Naive thymus-derived CD4-positive, alpha-beta T cell (primary cell): ENCODE measurements at places on chromosomes 4 and X. TPM values are rescaled to one million over a fixed set of nuclear protein-coding genes. Genes with fewer than 3 reads are reported as not detected.

DCAF16 gene
- 67.0 TPM for total RNA-seq

FAT1 gene
- total RNA-seq, result not detected

PLAC8 gene
- 204 TPM for total RNA-seq

RHOXF1 gene
- total RNA-seq, result 1.9 TPM

DMRTC1 gene
- 0.27 TPM for total RNA-seq

GAGE12H gene
- not detected for total RNA-seq

GPR50 gene
- total RNA-seq, result not detected in 2 replicates

DNA sequence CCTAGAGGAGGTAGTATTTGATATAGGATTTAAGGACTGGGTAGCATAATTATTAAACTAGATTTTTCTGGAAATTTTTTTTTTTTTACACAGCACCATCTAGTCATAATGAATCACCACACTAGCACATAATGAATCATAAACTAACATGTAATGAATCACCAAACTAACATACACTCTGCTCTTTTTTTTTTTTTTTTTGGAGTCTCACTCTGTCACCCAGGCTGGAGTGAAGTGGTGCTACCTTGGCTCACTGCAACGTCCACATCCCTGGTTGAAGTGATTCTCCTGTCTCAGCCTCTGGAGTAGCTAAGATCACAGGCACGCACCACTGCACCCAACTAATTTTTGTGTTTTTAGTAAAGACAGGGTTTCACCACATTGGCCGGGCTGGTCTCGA, 92.5 kb downstream of the FAM13A start:
- H3K4me1 ChIP-seq, result no peaks in the 10 kb centered on the region
- H3K27me3 ChIP-seq, result no peaks in the 10 kb centered on the region
- DNase-seq, result no peak
- H3K4me3 ChIP-seq, result no peak overlapping the region
- no peaks in the 10 kb centered on the region for H3K36me3 ChIP-seq

DNA sequence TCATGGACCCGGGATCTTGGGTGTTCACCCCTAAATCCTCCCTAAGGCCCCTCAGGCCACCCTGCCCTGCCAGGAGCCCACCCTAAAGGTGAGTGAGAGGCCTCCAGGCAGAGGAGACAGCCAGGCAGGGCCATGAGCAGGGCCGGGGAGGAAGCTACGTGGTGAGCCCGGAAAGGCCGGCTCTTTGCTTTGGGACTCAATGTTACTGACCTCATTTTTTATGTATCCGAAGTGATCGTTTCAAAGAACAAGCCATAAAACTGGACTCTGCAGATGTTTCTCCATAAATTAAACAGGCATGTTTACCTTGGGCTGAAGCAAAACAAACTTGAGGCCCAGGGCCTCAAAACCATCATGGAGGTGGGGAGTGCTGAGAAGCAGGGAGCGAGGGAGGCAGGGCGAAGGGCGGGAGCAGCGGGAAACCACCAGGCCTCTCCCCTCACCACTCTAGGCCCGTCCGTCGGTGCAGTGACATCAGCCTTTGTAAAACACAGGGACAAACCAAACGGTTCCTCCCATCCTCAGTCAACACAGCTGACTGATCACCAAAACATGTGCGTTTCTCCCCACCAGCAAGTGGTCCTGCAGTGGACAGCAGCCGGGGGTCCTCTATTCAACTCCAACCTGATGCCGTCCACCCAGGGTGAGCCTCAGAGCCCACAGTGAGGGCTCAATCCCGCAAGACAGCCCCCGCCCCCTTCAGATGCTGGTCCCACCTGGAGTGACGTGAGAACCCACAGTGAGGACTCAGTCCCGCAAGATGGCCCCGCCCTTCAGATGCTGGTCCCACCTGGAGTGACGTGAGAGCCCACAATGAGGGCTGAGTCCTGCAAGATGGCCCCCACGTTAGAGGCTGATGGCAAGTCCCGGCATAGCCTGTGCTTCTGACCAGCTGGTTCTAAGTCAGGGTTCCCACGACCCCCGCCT, 102.9 kb upstream of the LRPAP1 start:
- H3K4me3 ChIP-seq, result no peak overlapping the region
- no peaks in the 10 kb centered on the region for H3K4me1 ChIP-seq
- no peak for DNase-seq
- H3K27me3 ChIP-seq, result no peaks in the 10 kb centered on the region
- no peaks in the 10 kb centered on the region for H3K36me3 ChIP-seq
- no peak overlapping the region for H3K27ac ChIP-seq

DNA sequence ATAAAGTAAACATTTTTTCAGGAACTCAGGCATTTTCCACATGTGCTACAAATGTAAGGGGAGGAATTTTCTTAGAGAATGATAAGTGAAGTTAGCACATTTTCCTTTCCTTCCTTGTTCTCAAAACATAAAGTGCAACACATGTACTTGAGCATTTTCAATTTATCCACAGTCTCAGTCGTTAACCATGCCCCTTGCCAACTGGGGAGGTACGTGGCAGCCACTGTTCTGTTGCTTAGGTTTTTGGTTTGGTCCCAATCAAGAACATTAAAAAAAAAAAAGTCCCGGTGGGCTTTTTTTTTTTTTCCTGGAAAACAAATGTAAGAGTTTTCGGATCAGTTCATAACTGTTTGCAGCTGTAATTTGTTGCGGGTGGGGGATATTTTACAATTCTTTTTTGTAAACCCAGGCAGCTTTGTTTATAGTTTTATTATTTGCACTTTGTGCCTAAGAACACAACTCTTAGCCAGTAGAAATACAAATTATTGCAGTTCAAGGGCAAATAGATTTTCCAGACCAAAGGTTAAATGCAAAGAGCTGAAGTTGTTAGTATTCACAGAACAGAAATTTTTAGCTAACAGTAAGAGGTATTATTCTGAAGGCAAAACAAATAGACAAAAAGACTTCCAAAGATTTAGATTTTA, 112.1 kb upstream of the NAP1L5 start:
- H3K27ac ChIP-seq, result no peak overlapping the region
- H3K36me3 ChIP-seq, result no peaks in the 10 kb centered on the region

DNA sequence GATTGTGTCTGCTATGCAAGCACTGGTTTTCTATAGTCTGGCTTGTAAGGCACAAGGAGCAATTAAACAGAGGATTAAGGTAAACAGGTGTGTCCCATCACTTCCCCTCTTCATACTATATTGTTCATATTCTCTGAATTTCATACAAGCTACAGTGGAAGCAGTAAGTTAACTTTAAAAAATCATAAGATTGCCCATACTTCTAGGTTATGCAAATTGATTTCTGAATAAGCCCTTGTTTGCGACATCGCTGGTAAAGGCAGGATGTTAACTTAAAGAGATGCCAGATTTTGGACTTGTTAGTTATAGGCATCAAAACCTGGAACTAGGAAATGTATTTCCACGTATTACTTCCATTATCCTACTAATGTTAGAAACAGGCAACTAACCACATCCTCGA, 1.0 kb upstream of the TMEM131L start:
- peak overlapping the region; percentile 29 for H3K27ac ChIP-seq
- H3K27me3 ChIP-seq, result no peaks in the 10 kb centered on the region
- peak overlapping the region; percentile 75 for H3K4me3 ChIP-seq
- peaks cover 12% of the 10 kb centered on the region for H3K36me3 ChIP-seq
- H3K4me1 ChIP-seq, result peaks cover 19% of the 10 kb centered on the region

GRCh38 chr4:70994387-70995099, 1.1 kb downstream of the DCK start:
- H3K27me3 ChIP-seq, result no peaks in the 10 kb centered on the region
- no peaks in the 10 kb centered on the region for H3K36me3 ChIP-seq
- peaks cover 26% of the 10 kb centered on the region for H3K4me1 ChIP-seq
- DNase-seq, result no peak

- no peak overlapping the region for H3K4me3 ChIP-seq
- H3K36me3 ChIP-seq, result no peaks in the 10 kb centered on the region
- no peak for DNase-seq
- H3K4me1 ChIP-seq, result no peaks in the 10 kb centered on the region
- no peaks in the 10 kb centered on the region for H3K27me3 ChIP-seq
- no peak overlapping the region for H3K27ac ChIP-seq
These were observed 63.2 kb downstream of the NPY1R start for GRCh38 chr4:163269166-163269565.

DNA sequence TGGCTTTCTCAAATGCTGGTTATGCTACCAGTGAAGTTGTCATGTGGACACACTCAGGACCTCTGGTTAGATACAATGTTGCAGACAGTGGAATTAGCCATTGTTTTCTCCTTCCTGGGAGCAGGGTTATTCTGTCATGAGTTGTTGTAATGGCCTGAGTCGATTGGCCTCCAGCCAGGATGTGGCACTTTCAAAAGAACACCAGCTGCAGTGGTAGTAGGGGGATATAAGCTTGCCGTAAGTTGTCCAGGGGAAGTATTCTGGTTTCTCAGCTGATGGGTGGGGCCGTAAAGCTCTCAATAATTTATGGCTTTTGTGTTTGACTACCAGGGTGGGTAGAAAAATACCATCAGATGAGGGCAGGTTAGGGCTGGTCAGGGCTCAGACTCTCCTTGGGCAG, 697.5 kb upstream of the GNPDA2 start:
- no peak overlapping the region for H3K27ac ChIP-seq
- H3K27me3 ChIP-seq, result no peaks in the 10 kb centered on the region
- H3K4me1 ChIP-seq, result no peaks in the 10 kb centered on the region
- H3K4me3 ChIP-seq, result no peak overlapping the region
- H3K36me3 ChIP-seq, result no peaks in the 10 kb centered on the region

DNA sequence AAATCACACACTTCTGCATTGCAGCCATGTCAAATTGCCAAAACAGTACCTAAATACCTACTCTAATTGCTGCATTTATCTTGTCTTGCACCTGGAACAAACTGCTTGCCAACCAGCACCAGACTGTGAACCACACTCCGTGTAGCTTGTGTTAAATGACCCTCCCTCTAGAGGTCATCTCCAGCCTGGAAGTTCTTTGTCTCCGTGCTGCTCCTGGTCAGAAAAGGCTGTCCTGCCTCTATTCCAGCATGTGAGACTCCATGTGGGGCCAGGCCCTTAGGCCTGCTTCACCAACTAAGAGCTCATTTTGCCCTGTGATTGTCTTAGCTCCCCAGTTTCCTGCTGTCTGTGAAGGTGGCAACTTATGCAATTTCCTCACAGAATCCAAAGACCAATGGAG, 28.3 kb downstream of the CNGA2 start:
- H3K4me3 ChIP-seq, result no peak overlapping the region
- H3K36me3 ChIP-seq, result no peaks in the 10 kb centered on the region
- H3K27ac ChIP-seq, result no peak overlapping the region
- no peak for DNase-seq
- no peaks in the 10 kb centered on the region for H3K27me3 ChIP-seq
- no peaks in the 10 kb centered on the region for H3K4me1 ChIP-seq

GRCh38 chrX:101417190-101417589, 9.2 kb downstream of the HNRNPH2 start:
- H3K4me1 ChIP-seq, result peaks cover 4% of the 10 kb centered on the region
- peak overlapping the region; percentile 82 for H3K27ac ChIP-seq
- H3K4me3 ChIP-seq, result no peak overlapping the region
- H3K27me3 ChIP-seq, result no peaks in the 10 kb centered on the region
- DNase-seq, result no peak
- H3K36me3 ChIP-seq, result no peaks in the 10 kb centered on the region

GRCh38 chr4:140188975-140189374, 35.0 kb upstream of the MAML3 start:
- no peak for DNase-seq
- H3K36me3 ChIP-seq, result no peaks in the 10 kb centered on the region
- no peak overlapping the region for H3K27ac ChIP-seq

GRCh38 chr4:150078579-150079080, 385 bp downstream of the DCLK2 start:
- H3K27ac ChIP-seq, result no peak overlapping the region
- H3K4me3 ChIP-seq, result no peak overlapping the region
- H3K4me1 ChIP-seq, result no peaks in the 10 kb centered on the region
- DNase-seq, result no peak
- no peaks in the 10 kb centered on the region for H3K36me3 ChIP-seq
